ENCODE measurements at places on chromosomes 2 and 18.

GRCh38 chr18:47944972-47945852 is 14.8 kb upstream of the SMAD2 start:
- no peak for DNase-seq

GRCh38 chr18:75173125-75173432 is 35.9 kb downstream of the PTGR3 start:
- DNase-seq: no peak

GRCh38 chr2:96218508-96219131 is 10.0 kb upstream of the STARD7 start:
- no peak for DNase-seq

DNA sequence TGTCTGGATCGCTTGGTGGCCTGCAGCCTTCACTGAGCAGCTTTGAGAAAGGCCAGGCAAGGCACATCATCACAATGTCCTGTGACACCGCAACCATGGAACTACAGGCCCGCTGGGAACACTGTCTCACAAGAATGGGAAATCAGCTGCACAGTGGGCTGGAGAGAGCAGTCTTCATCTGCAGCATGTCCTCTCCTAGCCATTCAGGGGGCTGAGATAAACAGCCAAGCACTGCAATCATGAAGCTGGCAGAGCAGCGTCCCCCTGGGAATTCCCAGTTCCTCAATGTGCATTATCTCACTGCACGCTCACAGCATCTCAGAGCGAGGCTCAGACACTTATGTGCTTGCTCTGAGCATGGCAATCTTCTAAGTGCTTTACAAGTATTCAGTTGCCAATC is 1.9 kb downstream of the CMPK2 start:
- DNase-seq: no peak

DNA sequence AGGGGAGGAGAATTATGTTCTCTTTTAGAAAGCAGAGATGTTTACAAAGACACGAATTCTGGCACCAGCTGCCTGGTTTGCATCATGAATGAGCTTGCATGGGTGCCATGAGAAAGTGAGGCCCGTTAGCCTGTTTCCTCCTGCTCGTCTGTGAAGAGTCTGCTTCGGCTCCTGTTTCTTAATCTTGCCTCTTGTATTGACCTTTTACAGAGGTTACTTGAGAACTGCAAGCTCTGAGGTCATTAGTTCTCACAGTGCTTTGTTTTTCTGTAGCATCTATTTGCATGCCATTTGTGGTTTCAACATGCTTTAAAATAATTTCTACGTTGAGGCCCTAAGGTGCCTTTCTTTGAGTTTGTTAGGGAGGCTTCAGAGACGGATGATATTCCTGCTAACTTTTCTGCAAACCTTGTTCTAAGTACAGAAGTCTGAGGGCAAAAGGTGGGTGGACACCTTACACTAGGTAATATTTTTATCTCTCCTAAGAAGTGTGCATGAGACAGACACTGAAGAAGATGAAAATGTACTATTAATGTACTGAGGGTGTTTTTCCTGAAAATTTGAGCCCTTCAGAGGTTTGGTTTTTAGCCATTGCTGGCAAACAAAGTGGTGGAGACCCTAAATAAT is 53.4 kb upstream of the LINC00305 start:
- no peak for DNase-seq

DNA sequence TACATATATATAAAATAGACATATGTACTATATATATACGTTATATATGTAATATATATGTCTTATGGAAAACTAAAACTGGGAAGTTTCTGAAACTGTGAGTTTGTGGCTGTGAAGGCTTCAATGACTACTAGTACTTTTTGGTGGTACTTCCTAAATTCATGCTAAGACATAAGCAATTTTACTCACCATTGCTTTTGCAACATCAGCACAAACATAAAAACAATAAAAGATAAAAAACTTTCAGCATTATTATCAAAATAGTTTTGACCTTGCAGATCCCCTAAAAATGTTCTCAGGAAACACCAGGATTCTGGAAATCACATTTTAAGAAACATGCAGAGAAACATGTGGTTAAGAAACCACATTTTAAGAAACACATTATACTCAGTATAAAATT is 269.9 kb downstream of the PID1 start:
- DNase-seq: no peak

DNA sequence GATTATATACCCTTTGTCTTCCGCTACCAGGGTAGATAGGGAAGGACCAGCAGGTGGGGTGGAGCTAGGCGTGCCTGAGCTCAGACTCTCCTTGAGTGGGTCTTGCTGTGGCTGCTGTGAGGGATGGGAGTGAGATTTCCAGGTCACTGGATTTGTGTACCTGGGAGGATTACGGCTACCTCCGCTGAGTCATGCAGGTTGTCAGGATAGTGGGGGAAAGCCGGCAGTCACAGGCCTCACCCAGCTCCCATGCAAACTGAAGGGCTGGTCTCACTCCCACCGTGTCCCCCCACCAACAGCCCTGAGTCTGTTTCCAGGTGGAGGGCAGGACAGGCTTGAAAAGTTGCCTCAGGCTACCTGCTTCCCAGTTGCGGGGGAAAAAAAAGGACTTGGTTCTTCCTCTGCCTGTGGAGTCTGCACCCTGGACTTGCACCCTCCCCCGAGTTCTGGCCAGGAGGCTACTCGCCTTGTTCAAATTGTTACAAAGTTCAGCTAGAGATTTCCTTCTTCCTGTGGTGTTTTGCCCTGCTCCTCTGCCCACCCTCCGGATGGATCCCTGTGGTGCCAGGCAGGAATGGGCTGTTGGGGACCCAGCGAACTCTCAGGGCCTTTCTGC is 268.3 kb downstream of the VAPA start:
- DNase-seq: no peak

- no peak for DNase-seq
These were observed 201.0 kb upstream of the SALL3 start for GRCh38 chr18:78778651-78779050.

- DNase-seq: no peak
These were observed 62.2 kb downstream of the TTC21B start for GRCh38 chr2:165891345-165891744.

- DNase-seq: no peak
These were observed 1045.5 kb upstream of the NXPH2 start for GRCh38 chr2:139825726-139826125.

- peak; percentile 2 for DNase-seq
These were observed 186.2 kb upstream of the GCFC2 start for GRCh38 chr2:75896779-75897366.

- DNase-seq: no peak
These were observed 65.3 kb upstream of the OTOS start for GRCh38 chr2:240205772-240206171.

GRCh38 chr2:135130751-135131150 is 78.7 kb downstream of the RAB3GAP1 start:
- no peak for DNase-seq

DNA sequence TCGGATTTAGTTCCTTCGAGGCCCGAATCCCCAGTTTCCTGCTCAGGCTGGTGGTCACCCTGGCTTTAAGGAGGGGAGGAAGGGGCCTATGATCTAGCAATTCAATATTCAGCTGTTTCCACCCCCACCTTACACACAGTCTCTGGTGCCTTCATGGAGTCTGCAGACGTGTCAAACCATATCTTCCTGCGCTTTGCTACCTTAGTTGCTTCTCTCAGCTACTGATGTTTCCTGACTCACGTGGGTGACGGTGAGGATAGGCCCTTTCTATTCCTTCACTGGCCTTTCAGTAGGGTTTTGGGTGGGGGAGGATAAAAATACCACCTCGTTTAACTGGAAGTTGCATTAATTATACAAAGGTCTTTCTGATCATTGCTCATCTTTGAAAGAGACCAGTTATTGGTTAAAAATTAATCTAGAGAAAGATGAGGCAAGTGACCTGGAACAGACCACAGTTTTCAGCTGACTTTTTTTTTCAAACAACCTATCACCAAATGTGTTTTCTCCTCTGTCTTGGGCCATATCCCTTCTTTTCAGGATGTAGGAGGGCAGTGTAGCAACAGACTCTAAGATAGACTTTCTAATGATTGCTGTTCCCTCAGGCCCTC is 49.7 kb downstream of the SH2D6 start:
- DNase-seq: no peak

GRCh38 chr2:54619660-54620231 is 103.7 kb upstream of the EML6 start:
- no peak for DNase-seq

DNA sequence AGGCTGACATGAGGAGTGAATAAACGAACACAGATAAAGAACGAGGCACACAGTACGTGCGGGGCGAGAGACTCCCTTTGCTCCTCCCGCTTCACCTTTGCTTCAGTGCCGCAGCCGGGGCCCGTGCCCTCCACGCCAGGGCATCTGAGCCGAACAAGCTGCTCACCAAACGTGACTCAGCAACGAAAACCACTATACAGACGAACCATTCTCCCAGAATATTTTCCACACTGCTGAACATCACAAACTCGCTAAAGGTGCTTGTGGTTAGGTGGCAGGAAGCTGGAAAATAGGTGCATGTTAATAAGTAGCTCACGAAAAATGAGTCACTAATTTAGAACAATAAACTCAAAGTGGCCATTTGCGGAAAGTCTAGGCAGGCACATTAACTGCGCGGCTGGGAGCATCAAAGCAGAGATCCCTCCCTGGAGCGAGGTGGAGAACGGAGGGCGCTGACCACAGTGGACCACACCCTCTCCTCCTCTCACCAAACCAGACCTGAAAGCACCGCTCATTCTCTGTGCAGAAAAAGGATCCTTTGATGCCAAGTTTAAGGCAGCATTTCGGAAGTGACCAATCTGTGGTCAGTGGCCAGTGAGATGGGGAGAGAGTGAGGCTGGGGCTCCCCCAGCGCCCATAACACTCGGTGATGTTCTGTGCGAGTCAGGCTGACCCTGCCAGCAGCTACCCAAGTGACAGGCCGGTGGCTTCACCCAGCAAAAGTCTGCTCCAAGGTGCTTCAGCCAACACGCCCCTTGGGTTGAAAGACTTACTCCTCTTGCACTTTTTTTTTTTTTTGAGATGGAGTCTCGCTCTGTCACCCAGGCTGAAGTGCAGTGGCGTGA is 153.2 kb downstream of the HDAC4 start:
- no peak for DNase-seq

DNA sequence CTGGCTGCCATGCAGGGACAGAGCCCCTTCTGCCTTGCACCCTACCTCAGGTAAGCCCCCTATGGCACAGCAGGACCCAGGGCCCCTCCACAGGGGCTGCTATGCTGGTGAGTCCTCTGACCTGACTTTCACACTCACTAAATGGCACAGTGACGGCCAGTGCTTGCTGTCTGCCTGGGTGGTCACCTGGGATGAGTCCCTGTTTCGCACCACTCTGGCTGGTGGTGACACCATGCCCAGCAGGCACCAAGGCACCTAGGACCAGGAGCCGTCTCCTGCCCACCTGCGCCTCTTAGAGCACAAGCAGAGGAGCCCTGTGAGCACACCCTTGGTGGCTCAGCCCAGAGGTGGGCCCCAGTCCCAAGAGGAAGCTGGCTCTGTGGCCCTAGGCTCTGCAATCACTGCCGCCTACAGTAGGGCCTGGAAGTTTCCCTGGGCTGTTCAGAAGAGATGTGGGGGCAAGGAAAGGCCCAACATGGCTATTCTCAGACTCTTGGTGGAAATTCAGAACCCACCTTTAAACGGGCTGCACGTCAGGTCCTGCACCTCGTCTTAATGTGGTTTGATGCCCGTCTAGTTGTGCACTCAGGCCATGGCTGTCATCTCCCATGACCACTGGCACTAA is 96.0 kb downstream of the PLB1 start:
- no peak for DNase-seq

- no peak for DNase-seq
These were observed 49.2 kb upstream of the FRZB start for GRCh38 chr2:182915369-182916326.

GRCh38 chr18:44765456-44765855 is 84.8 kb downstream of the SETBP1 start:
- no peak for DNase-seq

DNA sequence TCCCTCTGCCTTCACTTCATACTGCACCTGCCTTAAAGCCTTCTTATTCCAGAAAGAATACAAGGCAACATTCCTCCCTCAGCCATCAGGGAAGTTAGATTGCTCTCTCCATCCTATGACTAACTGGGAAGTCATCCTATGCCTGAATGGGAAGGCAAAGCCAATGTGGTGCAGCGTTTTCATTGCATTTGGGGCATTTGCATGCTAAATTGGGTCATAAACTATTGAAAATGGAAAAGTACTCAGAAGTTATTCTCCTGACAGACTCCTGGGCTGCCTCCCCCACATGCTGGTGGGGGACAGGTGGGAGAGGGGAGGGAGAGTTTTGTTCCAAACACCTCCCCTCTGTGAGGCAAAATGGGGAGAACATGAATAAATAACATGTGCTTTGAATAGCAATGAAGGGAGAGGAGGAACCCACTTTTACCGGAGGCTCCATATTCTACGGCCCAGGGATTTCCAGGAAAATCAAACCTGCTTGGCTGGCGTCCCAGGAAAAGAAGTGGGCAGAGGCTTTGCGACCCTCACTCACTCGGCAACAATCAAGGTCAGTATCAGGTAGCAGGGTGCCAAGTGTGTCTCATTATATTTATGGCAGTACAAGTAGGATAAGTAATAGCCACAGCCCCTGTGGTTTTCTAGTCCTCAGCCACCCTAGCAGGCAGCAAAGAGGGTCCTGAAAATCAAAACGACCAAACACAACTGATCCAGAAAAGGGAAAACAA is 84.1 kb downstream of the BOD1L2 start:
- DNase-seq: no peak

DNA sequence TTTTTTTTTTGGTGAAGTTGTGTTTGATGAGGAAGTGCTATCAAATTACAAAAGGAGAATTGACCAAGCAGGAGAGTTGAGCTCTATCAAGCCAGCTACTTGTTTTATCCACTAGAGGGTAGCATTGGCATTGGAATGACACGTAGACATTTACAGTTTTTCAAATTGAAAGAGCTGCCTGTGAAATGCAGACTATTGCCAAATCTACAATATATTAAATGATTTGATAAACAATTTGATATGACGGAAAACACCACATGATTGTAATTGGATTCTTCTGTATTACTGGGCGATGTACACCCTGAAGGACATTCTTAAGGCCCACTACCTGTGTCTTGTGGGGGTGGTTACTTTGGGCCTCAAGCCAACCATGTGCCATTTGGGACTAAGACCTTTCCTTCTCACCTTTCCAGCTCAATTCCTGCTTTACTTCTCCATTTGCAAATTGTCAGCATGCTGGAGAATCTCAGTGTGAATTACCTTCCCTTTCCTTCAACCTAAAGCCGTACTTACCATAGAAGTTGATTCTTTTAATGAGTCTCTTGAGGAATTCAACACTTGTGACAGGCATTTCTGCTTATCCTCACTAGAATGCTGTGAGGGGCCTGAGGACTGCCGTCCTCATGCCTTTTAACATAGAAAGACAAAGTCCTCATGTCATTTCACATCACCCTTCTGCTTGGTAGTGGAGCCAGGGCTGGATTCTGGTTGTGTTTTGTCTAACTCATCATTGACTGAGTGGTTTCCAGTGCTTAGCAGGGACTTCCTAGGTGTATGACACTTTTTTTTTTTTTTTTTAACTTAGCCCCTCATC is 134.8 kb upstream of the THUMPD2 start:
- no peak for DNase-seq

- no peak for DNase-seq
These were observed 148.8 kb downstream of the NBAS start for GRCh38 chr2:15412309-15412708.
